ENCODE measurements at places on chromosomes 5 and 9.

- no peak overlapping the region for H3K4me3 ChIP-seq
- H3K4me1 ChIP-seq: no peaks in the 10 kb centered on the region
- H3K36me3 ChIP-seq: peaks cover 5% of the 10 kb centered on the region
- H3K27ac ChIP-seq: no peak overlapping the region
- H3K27me3 ChIP-seq: no peaks in the 10 kb centered on the region
Measured at GRCh38 chr5:55495216-55495615, 39.5 kb downstream of the PLPP1 start.

DNA sequence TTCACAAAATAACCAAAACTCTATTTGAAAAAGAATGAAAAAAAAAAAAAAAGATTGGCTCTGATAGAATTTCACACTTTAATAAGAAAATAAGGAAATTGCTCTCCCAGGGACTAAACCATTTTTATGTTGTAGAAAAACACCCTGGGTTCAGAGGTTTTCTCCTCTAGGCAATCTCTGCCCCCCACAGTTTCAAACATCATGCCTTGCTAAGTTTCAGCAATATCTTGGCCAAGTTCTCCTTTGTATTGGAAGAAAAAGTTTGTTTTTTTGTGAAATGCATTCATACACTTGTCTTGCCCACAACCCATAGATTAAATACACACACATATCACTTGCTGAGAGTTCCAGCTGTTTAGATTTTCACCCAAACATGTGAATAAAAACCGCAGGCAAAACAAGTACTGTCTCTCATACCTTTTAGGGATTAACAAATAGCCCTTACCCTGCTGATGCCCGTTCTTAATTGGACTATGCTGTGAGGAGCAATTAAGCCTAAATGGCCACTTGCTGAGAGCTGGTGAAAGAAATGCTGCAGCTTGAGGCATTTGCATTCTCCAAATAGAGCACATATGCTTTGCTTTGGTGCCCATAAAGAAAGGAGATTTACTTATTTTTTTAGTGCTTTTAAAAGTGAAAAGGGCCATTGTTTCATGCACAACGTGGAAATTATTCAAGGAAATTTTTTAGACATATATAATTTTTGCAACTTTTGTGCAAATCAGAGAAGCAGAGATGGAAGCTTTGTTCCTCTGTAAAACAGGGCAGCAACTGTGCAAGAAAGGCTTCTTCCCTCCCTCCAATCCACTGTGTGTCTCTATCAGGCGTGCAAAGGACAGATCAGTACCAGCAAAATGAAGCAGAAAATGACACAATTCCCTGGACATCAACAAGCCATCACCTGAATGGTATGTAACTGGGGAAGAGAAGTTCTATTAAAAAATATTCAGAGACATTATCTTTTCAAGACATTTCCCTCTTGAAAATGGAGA lies 262.4 kb upstream of the KIF2A start:
- H3K4me3 ChIP-seq: no peak overlapping the region
- no peaks in the 10 kb centered on the region for H3K4me1 ChIP-seq
- H3K27me3 ChIP-seq: no peaks in the 10 kb centered on the region
- no peak overlapping the region for H3K27ac ChIP-seq
- no peaks in the 10 kb centered on the region for H3K36me3 ChIP-seq

DNA sequence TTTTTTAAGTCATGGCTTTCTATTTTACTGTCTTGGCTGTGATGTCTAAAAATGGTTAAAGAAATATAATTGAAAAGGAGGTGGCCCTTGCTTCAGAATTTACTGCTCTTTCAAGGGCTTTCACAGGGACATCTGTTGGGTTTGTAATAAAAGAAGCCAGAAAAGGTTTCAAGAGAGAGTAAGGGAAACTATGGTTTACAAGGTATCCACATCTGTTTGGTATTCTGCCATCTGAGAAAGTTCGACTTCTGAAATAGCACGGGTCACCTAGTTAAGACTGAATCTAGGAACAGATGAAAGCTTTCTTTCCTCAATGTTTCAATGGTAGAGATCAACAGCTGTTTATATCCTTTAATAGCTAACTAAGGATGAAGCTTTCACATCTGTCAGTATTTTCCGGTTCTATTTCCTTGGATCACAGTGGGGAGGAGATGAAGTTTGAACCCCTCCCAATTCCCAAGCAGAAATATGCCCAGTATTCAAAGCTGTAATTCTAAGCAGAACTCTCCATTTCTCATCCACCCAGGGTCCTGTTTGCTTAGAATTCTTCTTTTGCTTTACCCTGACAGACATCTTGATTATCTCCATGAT lies 72.8 kb upstream of the IFNK start:
- no peak overlapping the region for H3K4me3 ChIP-seq
- H3K36me3 ChIP-seq: no peaks in the 10 kb centered on the region

- H3K27ac ChIP-seq: peak overlapping the region; percentile 87
- peaks cover 2% of the 10 kb centered on the region for H3K27me3 ChIP-seq
- peak; percentile 48 for DNase-seq
- H3K4me3 ChIP-seq: peak overlapping the region; percentile 40
- peaks cover 52% of the 10 kb centered on the region for H3K4me1 ChIP-seq
Measured at GRCh38 chr9:88303721-88304451, 84.4 kb upstream of the SPIN1 start.

DNA sequence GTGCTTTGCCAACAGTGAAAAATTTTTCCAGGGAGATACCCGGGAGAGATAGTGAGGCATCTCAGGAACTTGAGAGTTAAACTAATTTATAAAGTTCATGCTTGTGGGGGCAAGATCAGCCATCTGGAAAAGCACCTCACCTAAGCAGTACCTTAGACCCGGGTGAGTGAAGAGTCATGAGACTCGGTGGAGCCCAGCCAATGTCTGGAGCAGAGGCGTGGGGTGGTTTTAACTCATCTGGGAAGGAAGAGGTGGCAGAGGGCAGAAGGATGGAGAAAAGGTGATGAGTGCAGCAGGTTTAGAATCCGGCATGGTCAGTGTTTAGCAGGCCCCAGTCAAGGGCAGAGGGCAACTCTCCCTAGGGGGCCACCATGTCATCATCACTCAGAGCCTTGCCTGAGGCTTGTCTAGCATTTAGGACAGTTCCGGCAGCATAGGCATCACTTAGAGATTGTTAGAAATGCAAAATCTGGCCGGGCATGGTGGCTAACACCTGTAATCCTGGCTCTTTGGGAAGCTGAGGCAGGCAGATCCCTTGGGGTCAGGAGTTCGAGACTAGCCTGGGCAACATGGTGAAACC lies 4.3 kb upstream of the RNF183 start:
- no peak overlapping the region for H3K27ac ChIP-seq
- DNase-seq: no peak
- H3K4me1 ChIP-seq: no peaks in the 10 kb centered on the region
- H3K36me3 ChIP-seq: no peaks in the 10 kb centered on the region
- peaks cover 8% of the 10 kb centered on the region for H3K27me3 ChIP-seq

- H3K4me3 ChIP-seq: no peak overlapping the region
- no peaks in the 10 kb centered on the region for H3K4me1 ChIP-seq
- no peaks in the 10 kb centered on the region for H3K36me3 ChIP-seq
Measured at GRCh38 chr9:81737871-81738507, 48.6 kb upstream of the TLE1 start.

- peak overlapping the region; percentile 99 for H3K27ac ChIP-seq
- H3K36me3 ChIP-seq: peaks cover 14% of the 10 kb centered on the region
- H3K27me3 ChIP-seq: no peaks in the 10 kb centered on the region
- DNase-seq: peak; percentile 78
- H3K4me1 ChIP-seq: peaks cover 69% of the 10 kb centered on the region
- H3K4me3 ChIP-seq: peak overlapping the region; percentile 89
Measured at GRCh38 chr5:131252824-131253171, 11.1 kb upstream of the CDC42SE2 start.

- no peaks in the 10 kb centered on the region for H3K36me3 ChIP-seq
- no peak overlapping the region for H3K27ac ChIP-seq
- DNase-seq: no peak
- H3K4me3 ChIP-seq: no peak overlapping the region
Measured at GRCh38 chr9:109707355-109707754, 72.6 kb upstream of the PALM2AKAP2 start.

GRCh38 chr5:31204958-31205357 lies 11.5 kb downstream of the CDH6 start:
- H3K4me3 ChIP-seq: no peak overlapping the region
- DNase-seq: no peak
- H3K4me1 ChIP-seq: no peaks in the 10 kb centered on the region
- no peak overlapping the region for H3K27ac ChIP-seq
- no peaks in the 10 kb centered on the region for H3K36me3 ChIP-seq
- H3K27me3 ChIP-seq: no peaks in the 10 kb centered on the region

DNA sequence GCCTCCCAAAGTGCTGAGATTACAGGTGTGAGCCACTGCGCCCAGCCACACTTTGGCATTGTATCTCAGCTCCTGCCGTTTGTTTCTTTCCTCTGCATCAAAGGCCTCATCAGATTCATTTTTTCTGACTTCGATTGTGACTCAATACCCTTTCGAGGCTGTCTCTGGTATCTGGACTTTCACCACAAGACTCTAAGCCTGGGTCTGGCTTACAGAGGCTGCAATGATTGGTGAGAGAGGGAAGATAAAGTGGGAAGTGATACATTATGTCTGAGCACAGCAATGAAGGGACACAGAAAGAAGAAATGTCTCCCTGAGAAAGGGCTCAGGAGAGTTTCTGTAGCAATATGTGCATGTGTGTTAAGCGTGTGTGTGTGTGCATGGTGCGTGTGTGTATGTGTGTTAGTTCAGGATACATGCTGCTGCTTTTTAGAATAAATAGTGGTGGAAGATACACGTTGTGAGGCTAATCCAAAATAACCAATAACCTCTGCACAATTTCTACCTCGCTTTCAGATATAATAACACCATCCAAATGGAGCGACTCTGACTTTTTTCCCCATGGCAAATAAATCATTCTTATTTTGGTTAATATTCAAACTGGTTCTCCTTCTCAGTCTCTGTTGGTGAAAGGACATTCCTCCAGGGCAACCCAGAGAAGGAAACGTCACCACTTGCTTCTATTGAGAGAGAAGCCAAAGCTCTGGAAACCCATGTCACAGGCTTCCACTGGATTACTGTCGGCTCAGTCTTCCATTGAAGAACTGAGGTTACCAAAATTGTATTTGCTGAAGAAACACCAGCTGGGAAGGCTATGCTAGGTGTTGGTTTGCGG lies 8.1 kb upstream of the DAB2 start:
- H3K4me3 ChIP-seq: no peak overlapping the region
- no peaks in the 10 kb centered on the region for H3K4me1 ChIP-seq
- H3K27me3 ChIP-seq: peaks cover 6% of the 10 kb centered on the region

DNA sequence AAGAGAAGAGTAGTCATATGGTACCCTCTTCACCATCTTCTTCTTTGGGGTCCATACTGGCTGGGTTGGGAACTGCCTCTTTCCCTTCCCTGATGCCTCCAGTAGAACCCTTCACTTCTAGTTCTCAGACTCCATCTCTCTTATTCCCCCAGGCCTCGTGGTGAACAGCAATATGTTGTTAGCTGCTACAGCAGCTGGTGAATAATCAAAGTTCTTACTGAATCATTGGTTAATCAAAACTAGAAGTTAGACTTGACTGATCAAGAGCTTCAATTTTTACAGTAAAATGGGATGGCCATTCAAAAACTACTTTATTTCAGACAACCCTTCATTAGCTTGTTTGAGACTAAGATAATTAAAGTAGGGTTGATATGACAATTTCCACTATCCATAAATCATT lies 190.9 kb upstream of the GNA14 start:
- no peak for DNase-seq
- H3K4me3 ChIP-seq: no peak overlapping the region
- peaks cover 18% of the 10 kb centered on the region for H3K4me1 ChIP-seq
- H3K27me3 ChIP-seq: no peaks in the 10 kb centered on the region
- peaks cover 6% of the 10 kb centered on the region for H3K36me3 ChIP-seq

DNA sequence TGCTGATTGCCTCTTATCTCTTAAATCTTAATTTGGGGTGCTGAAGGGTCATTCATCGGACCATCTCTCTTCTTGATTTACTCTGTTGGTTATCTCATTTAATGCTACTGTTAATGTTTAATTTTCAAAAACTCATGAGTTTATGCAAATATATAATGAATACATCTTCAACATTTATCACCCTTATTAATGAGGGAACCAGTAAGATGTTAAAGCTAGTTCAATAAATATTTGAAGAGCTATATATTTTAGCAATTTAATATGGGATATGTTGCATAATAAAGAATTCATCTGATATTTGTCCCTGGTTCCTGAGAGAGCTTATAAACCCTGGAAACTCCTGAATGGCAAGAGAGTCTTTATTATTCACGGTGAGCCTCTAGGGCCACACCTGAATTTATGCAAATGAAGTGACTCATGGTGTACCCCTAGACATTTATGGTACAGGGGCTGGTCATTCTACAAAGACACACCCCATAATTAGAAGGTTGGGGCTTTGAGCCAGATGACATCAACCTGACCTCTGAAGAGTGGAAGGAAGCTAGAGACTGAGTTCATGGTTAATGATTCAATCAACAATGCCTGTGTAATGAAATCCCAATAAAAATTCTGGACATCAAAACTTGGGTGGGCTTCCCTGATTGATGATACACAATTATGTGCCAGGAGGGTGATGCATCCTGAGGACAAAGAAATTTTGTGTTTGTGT lies 339.5 kb upstream of the ZNF608 start:
- H3K27ac ChIP-seq: no peak overlapping the region
- no peaks in the 10 kb centered on the region for H3K27me3 ChIP-seq
- H3K4me1 ChIP-seq: no peaks in the 10 kb centered on the region
- no peak overlapping the region for H3K4me3 ChIP-seq
- DNase-seq: no peak

DNA sequence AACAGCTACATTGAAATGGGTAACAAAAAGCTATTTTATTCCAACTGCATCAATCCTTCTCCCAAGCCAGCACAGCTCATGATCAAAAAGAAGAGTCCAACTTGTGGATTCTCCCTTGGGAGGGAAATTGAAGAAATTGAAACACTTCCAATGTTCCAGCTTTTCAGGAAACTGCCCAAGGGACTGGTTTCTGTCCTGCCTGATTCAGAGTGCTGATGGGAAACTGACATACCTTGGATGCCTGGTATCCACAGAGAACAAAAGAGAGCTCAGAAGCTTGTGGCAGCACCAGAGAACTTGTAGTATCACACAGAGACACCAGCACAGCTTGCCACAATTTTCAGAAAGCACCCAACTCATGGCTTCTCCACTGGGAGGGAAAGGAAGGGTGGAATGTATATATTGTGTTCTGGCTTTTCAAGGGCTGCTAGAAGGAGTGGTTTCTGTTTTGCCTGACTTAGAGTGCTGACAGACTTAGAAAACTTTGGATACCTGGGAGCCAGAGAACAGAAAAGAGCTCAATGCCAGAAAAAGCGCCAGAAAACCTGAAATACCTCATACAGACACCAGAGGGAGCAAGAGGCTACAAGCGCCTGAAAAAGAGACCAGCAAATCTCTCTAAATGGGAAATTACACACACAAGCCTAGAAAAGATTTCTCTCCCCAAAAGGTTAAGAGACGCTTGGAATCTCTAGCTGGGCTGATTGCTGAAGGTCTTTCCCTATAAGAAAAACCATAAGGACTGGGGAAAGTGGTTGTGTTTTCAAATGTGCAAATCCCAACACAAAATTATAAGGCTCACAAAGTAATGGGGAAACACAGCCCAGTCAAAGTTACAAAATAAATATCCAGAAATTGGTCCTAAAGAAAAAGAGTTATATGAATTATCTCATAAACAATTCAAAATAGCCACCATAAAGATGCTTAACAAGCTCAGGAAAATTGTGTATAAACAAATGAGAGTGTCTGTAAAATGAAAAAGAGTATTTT lies 178.8 kb downstream of the SPOCK1 start:
- no peaks in the 10 kb centered on the region for H3K36me3 ChIP-seq
- peaks cover 9% of the 10 kb centered on the region for H3K27me3 ChIP-seq
- H3K4me1 ChIP-seq: no peaks in the 10 kb centered on the region
- no peak for DNase-seq
- no peak overlapping the region for H3K4me3 ChIP-seq
- H3K27ac ChIP-seq: no peak overlapping the region

GRCh38 chr5:119785057-119785456 lies 155.7 kb downstream of the FAM170A start:
- H3K36me3 ChIP-seq: no peaks in the 10 kb centered on the region
- no peak for DNase-seq
- H3K4me1 ChIP-seq: no peaks in the 10 kb centered on the region
- no peak overlapping the region for H3K4me3 ChIP-seq
